Activated T-cell treated with anti-CD3 and anti-CD28 coated beads, Interleukin-2, amount 50 U/mL, for 24 hours (primary cell): ENCODE measurements at places on chromosomes 11 and 22.

DNA sequence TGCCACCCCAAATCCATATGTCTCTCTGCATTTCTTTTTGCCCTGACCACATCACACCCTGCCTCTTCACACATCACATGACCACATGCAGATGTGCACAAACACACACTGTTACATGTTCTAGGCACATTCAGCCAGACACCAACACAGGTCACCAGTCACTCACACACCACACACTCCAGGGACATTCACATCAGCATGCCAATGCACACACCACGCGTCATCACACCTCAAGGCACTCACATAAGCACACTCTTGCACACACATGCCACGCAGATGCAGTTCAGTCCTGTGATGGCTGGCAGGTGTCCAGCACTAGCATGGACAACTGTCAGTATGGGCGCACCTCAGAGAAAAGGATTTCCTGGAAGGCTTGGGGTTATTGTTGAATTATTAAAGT is 77.0 kb upstream of the MYOD1 start:
- no peak overlapping the region for H3K4me3 ChIP-seq
- no peak for DNase-seq
- no peaks in the 10 kb centered on the region for H3K36me3 ChIP-seq
- H3K27ac ChIP-seq, result no peak overlapping the region

DNA sequence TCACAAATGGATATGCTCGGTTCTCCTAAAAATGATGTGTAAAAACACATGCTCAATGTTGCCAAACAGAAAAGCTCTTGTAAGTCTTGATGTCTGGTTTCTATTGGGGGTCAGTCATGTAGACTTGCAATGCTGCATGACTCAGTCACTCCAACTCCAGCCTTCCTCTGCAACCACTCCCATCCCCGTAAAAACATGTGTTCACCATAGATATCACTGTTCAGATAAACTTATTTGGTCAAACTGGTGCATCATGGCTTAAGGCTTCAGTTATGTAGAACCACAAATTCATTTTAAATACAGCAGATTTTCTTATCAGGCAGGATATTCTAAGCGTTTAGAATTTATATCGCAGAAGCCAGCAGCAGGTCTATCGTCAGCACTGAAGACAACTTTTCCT is 298.4 kb upstream of the LUZP2 start:
- no peaks in the 10 kb centered on the region for H3K4me1 ChIP-seq
- no peaks in the 10 kb centered on the region for H3K36me3 ChIP-seq
- no peak overlapping the region for H3K27ac ChIP-seq
- no peaks in the 10 kb centered on the region for H3K27me3 ChIP-seq
- no peak overlapping the region for H3K4me3 ChIP-seq

GRCh38 chr22:26170795-26171580 is 1.7 kb downstream of the SEZ6L start:
- no peak overlapping the region for H3K4me3 ChIP-seq
- no peak overlapping the region for H3K27ac ChIP-seq
- no peak for DNase-seq
- peaks cover 1% of the 10 kb centered on the region for H3K4me1 ChIP-seq
- H3K36me3 ChIP-seq, result no peaks in the 10 kb centered on the region

DNA sequence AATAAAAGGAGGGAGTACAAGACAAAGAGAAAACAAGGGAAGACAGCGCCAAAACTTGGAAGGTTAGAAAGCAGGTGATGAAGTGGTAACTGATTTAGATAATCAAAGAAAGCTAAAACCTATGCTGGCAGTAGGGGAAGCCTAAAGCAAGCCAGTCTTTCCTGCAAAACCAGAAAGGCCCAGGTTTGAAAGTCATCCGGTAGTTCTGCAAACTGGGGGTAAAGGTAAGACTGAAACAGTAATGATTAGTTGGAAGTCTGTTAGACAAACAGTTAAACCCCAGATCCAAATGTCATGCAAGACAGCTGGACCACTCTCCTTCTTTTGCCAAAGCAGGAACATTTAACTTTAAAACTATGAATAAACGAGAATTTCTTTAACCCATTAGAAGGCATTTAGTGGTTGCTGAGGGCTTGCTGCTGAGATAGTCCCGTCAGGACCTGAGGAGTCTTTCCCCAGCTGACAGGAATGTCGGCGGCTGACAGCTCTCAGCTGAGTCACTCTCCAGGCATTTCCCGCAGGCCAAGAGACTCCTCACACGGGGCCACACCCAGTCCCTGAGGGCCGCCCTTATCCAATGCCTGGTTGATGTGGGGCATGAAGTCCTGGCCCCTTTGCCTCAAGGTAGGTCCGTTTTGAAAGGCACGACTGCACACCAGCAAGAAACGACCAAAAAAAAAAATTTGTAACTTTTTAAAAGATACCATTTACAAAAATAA is 36.3 kb upstream of the CFAP300 start:
- DNase-seq, result no peak
- peaks cover 21% of the 10 kb centered on the region for H3K27me3 ChIP-seq
- H3K4me1 ChIP-seq, result no peaks in the 10 kb centered on the region
- H3K36me3 ChIP-seq, result no peaks in the 10 kb centered on the region
- H3K4me3 ChIP-seq, result no peak overlapping the region
- no peak overlapping the region for H3K27ac ChIP-seq

DNA sequence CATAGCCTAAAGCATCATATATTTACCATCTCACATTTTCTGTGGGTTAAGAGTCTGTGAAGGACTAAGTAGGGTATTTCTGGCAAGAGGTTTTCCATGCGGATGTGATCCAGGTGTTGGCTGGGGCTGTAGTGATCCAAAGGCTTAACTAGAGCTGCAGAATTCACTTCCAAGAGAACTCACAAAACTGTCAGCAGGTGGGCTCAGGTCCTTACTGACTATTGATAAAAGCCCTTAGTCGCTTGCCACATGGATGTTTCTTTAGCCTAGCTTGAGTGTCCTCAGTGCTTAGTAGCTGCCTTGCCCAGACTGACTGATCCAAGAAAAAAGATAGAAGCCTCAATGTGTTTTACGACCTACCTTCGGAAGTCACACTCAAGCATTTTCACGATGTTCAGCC is 250.8 kb downstream of the CNTN5 start:
- H3K4me1 ChIP-seq, result no peaks in the 10 kb centered on the region
- no peak overlapping the region for H3K4me3 ChIP-seq
- no peak overlapping the region for H3K27ac ChIP-seq
- no peak for DNase-seq
- H3K36me3 ChIP-seq, result no peaks in the 10 kb centered on the region

- no peak overlapping the region for H3K27ac ChIP-seq
- no peaks in the 10 kb centered on the region for H3K4me1 ChIP-seq
- H3K27me3 ChIP-seq, result no peaks in the 10 kb centered on the region
- no peaks in the 10 kb centered on the region for H3K36me3 ChIP-seq
- no peak for DNase-seq
These were observed 4.3 kb upstream of the OR2AG1 start for GRCh38 chr11:6778518-6778917.

- no peaks in the 10 kb centered on the region for H3K36me3 ChIP-seq
- H3K4me1 ChIP-seq, result no peaks in the 10 kb centered on the region
- H3K27ac ChIP-seq, result no peak overlapping the region
- no peak overlapping the region for H3K4me3 ChIP-seq
- H3K27me3 ChIP-seq, result no peaks in the 10 kb centered on the region
- no peak for DNase-seq
These were observed 93.1 kb upstream of the ZC3H12C start for GRCh38 chr11:110000031-110000502.

DNA sequence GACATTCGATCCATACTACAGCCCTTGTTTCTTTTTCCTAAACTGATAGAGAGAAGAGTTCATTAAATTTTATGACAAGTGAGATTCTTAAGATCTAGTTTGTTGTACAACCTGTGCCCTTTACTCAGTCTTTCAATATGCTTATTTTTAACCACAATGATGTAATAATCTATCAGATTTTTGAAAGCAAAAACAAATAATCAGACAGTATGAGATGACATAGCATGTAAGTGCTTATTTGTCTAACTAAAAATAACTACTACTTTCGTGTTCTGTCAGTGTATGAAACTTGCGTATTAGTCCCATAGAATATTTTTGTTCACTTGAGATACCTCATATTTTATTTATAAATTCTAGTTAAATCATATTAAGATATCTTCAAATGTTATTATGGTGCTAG is 33.2 kb downstream of the RAB39A start:
- DNase-seq, result no peak
- no peak overlapping the region for H3K27ac ChIP-seq
- H3K4me3 ChIP-seq, result no peak overlapping the region
- H3K4me1 ChIP-seq, result peaks cover 3% of the 10 kb centered on the region
- no peaks in the 10 kb centered on the region for H3K36me3 ChIP-seq

GRCh38 chr11:126345759-126346585 is 9.5 kb upstream of the ST3GAL4 start:
- no peaks in the 10 kb centered on the region for H3K27me3 ChIP-seq
- peak overlapping the region; percentile 85 for H3K27ac ChIP-seq
- no peak for DNase-seq
- peaks cover 38% of the 10 kb centered on the region for H3K4me1 ChIP-seq
- peaks cover 79% of the 10 kb centered on the region for H3K36me3 ChIP-seq

- H3K27me3 ChIP-seq, result peaks cover 40% of the 10 kb centered on the region
- DNase-seq, result no peak
- no peak overlapping the region for H3K4me3 ChIP-seq
- H3K36me3 ChIP-seq, result no peaks in the 10 kb centered on the region
- H3K27ac ChIP-seq, result no peak overlapping the region
These were observed 8.0 kb upstream of the POU2F3 start for GRCh38 chr11:120231963-120232362.

GRCh38 chr11:5624489-5625279 is at the start of gene TRIM34:
Gene TRIM34, plus strand, starts transcription at chr11:5625001. Its CDS starts 7,331 bp downstream, at chr11:5632332.
- no peaks in the 10 kb centered on the region for H3K27me3 ChIP-seq
- peak within 1 kb of the TSS; percentile 89 for H3K4me3 ChIP-seq
- H3K36me3 ChIP-seq, result peaks cover 7% of the 10 kb centered on the region
- H3K27ac ChIP-seq, result peak within 1 kb of the TSS; percentile 93

- no peak overlapping the region for H3K27ac ChIP-seq
- H3K27me3 ChIP-seq, result no peaks in the 10 kb centered on the region
These were observed 13.5 kb upstream of the MIEF1 start for GRCh38 chr22:39488563-39489083.

- no peaks in the 10 kb centered on the region for H3K4me1 ChIP-seq
- H3K36me3 ChIP-seq, result peaks cover 93% of the 10 kb centered on the region
- no peaks in the 10 kb centered on the region for H3K27me3 ChIP-seq
- no peak overlapping the region for H3K4me3 ChIP-seq
- DNase-seq, result no peak
These were observed 40.5 kb downstream of the CABIN1 start for GRCh38 chr22:24051568-24051967.

- H3K4me3 ChIP-seq, result no peak overlapping the region
- H3K27me3 ChIP-seq, result no peaks in the 10 kb centered on the region
These were observed 20.1 kb upstream of the SPTBN2 start for GRCh38 chr11:66749091-66749490.

- DNase-seq, result no peak
- H3K4me3 ChIP-seq, result no peak overlapping the region
- H3K36me3 ChIP-seq, result no peaks in the 10 kb centered on the region
- H3K27ac ChIP-seq, result no peak overlapping the region
- H3K4me1 ChIP-seq, result no peaks in the 10 kb centered on the region
These were observed 1055.3 kb downstream of the BRD1 start for GRCh38 chr22:48772286-48772907.

- DNase-seq, result no peak
- no peak overlapping the region for H3K27ac ChIP-seq
- no peaks in the 10 kb centered on the region for H3K4me1 ChIP-seq
- H3K4me3 ChIP-seq, result no peak overlapping the region
- H3K27me3 ChIP-seq, result peaks cover 14% of the 10 kb centered on the region
- no peaks in the 10 kb centered on the region for H3K36me3 ChIP-seq
These were observed 63.1 kb downstream of the PRSS23 start for GRCh38 chr11:86863476-86863875.

- DNase-seq, result no peak
- H3K4me3 ChIP-seq, result no peak overlapping the region
- no peaks in the 10 kb centered on the region for H3K36me3 ChIP-seq
- peaks cover 46% of the 10 kb centered on the region for H3K27me3 ChIP-seq
- H3K4me1 ChIP-seq, result no peaks in the 10 kb centered on the region
- no peak overlapping the region for H3K27ac ChIP-seq
These were observed 171.3 kb downstream of the GRIK4 start for GRCh38 chr11:120682866-120683265.

GRCh38 chr11:9739123-9739900 is 75.4 kb downstream of the SWAP70 start:
- no peak overlapping the region for H3K27ac ChIP-seq
- H3K4me1 ChIP-seq, result no peaks in the 10 kb centered on the region
- H3K27me3 ChIP-seq, result no peaks in the 10 kb centered on the region
- no peak overlapping the region for H3K4me3 ChIP-seq
